ENCODE measurements at places on chromosomes 3 and 15.

GRCh38 chr3:129822679-129823078, 70.8 kb downstream of the TMCC1 start:
- no peak for DNase-seq

DNA sequence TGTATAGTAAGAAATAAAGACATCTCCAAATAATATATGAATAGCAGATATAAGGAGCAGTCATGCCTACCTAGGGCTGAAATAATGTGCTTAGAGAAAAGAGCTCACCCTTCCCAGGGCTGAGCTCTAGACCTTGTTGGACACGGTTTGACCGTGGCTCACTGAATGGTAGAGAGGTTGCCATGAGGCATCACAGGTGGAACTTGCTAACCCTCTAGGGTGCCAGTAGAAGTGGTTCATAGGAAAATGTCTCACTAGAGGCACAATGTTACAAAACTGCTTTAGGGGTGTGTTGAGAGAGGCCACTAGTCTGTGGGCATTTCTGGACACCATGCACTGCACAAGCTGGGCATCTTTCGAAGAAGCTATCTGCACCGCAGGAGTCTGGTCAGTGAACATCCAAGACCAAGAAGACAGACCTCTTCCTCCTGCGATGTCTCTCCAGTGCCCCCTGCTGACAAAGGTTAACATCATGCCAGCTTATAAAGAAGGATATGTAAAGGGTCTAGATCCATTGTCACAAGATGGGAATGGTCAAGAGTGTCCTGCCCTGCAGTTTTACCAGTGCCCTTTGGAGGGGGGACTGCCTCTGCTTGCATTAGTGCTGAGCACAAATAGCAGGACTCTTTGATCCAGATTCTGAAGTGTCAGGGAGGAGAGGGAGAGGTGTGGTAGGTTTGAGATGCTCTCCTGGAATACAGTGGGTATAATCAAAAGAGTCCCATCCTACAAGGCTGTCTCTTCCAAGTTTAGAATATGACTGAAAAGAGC, 266.8 kb downstream of the ZNF385D start:
- no peak for DNase-seq

GRCh38 chr15:84598250-84598649, 2.6 kb upstream of the ZSCAN2 start:
- DNase-seq: no peak

DNA sequence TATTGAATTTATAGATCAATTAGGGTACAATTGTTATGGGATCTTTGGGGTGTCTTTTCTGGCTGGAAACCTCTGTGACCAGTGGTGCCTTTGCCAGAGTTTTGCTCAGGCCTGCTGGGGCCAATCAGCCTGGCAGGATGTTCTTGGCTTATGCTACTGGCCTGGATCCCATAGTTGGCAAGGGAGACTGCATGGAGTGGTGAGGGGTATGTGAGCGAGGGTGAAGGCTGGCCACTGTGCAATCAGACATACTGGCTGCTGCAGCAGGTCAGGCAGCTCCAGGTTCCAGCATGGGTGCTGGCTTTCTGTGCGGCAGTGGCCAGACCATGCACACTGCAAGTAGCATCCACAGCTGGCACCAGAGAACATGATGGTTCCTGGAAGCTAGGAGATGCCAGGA, 1053.2 kb upstream of the GBE1 start:
- no peak for DNase-seq

- no peak for DNase-seq
These were observed 18.5 kb upstream of the RPL32 start for GRCh38 chr3:12859840-12860239.

DNA sequence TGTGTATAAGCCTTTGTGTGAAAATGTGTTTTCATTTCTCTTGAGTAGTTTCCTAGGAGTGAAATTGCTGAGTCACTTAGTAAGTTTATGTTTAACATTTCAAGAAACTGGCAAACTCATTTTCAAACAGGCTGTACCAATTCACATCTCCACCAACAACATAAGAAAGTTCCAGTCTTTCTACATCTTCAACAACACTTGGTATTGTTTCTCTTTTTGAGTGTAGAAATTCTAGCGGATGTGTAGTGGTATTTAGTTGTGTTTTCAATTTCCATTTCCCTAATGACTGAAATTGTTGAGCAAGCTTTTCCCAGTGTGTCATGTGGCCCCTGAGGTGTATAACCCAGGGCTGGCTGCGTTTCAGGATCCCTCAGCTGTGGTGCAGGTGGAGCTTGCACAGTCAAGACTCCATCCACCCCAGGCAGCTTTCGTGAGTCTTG, 258.5 kb downstream of the PDCD6IP start:
- DNase-seq: no peak

- no peak for DNase-seq
These were observed 120.9 kb downstream of the NEDD4 start for GRCh38 chr15:55872471-55872870.

- DNase-seq: no peak
These were observed 9.0 kb downstream of the NIPA1 start for GRCh38 chr15:22795206-22796063.

DNA sequence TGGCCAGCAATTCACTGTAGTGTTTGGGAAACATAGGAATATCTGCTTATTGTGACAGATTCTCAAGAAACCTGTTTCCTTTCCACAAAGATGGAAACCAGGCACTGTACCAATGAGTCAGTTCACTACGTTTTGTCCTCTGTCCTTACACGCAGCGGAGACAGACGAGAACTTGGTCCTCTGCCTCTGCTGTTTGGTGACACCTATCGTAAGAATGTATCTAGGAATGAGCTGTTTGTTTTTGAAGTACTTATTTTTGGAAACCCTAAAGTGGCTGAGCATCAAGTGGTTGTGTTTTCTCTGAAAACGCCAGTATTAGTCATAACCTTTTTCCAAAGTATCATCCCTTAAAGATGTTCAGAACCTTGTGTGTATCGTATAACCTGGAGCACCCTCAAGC, 93.0 kb downstream of the PGPEP1L start:
- no peak for DNase-seq

DNA sequence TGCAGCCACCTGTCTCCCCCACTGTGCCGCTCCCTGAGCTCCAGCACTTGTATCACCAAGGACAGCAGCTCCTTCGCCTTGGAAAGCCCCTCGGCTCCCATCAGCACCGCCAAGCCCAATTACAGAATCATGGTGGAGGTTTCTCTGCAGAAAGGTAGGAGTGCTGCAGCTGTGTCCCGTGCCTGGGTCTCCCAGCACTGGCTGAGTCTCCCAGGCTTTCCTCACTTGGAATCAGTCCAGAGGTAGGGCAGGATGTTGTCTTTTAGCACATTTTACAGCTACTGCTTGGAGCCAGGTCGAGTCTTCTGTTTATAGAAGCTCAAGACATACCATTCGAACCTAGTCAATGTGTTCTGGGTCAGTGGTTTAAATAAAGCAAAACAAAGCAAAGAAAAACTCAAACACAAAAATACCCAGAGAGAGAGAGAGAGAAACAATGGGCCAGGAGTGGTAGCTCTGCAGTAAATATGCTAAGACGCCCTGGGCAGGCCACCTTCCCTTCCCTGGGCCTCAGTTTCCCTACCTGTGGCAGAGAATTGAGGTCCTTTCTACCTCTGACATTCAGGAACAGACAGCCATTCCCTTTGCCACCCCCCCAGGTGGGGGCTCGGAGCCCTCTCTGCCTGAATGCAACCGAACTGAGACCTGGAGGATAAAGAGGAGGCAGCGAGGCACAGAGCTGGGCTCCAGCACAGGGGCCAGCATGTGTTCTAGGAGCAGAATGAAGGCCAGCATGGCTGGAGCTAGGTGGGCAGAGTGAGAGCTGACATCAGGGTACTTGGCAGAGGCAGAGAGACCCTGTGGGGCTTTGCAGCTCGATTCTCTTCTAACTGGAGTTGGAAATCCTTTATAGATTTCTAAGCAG, 44.1 kb downstream of the STARD5 start:
- DNase-seq: no peak

DNA sequence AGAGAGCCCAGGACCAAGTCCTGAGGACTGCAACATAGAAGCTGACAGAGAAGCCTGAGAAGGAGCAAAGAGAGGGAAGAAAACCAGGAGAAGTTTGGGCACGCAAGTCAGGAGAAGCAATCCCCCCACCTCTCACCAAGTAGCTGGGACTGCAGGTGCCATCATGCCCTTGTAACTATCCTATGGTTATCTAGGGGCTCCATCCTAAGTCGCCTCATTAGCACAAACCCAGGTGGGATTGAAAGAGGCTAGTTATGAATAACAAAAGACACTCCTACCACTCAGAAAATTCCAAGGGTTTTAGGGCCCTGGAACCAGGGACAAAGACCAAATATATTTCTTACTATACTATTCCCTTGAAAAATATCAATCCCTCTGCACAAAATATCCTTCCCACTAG, 53.5 kb downstream of the CCR4 start:
- DNase-seq: no peak

DNA sequence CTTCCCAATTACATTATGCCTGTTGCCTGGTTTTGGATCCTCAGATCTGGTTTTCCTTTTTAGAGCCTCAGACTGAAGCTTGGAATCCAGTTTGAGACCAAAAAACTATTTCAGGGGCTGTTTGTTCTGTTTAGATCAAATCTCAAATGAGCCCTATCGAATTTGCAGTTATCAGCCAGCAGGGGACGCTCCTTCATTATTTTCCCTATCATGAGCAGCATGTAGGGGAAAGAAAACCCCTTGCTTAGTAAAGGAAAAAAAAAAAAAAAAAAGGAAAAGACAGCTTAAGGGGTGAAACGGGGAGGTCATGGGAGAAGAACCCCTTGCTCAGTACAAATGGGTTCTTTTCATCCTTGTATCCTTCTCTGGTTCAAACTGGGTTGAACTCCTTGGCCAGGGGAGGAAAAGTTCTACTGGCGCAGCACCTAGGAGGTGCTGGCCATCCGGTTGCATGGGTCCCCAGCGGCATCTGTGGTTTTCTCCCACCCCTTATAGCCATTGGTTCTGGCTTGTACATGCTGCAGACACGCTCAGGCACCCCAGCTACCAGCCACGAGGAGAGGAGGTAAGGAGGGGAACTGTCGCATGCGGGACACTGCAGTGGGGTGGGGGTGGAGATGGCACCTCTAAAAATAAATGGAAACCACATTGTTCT, 1375.1 kb upstream of the ALCAM start:
- DNase-seq: no peak

DNA sequence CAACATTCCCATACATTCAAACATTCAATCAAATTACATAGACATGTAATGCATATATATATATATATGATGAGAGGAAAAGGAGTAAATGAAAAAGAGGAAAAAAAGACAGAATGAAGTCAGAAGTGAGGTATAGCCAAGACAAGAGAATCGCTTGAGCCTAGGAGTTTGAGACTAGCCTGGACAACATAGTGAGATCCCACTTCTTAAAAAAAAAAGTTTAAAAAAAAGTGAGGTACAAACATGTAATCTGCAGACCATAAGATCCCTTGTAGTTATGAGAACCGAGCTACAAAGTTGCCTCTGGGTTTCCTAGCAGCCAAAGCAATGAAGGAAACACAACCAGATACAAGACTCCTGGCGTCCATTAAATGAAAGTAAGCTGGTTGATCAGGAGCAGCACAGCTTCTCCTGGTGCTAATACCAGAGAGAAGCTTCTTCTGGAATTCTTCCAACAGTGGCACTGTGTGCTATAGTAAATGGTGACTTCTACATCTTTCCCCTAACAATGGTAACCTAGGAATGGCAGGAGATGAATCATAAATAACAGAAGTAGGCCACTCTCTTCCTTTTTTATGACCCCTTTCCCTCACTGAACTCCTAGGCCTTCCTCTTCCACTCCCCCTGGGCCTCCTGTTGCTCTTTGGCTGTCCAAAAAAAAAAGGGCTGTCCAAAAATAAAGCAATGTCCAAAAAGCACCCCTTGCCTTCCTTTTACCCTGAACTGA, 3.5 kb downstream of the KCNMB3 start:
- no peak for DNase-seq

DNA sequence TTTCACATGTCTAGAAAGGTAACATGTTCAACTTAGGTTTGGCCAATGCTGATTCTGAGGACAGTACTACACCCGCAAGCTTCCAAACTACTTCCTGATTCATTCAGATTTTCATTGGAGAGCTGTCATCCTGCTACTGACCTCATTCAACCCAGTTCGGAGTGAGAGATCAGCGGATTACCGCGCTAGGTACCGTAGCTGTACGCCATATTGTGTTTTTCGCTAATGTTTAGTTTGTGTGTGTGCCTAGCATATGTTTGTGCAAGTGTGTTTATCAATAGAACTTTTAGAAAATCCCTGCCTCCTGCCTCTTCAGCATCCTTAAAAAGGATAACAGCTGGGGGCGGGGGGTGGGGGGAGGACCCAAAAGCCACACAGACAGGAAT, 1.1 kb downstream of the ZBTB20 start:
- DNase-seq: peak; percentile 37

GRCh38 chr3:22141769-22142168, 390.8 kb upstream of the ZNF385D start:
- DNase-seq: no peak

- no peak for DNase-seq
These were observed 708 bp downstream of the SEC22A start for GRCh38 chr3:123202451-123202850.

GRCh38 chr3:142604940-142605339, 8.7 kb downstream of the PLS1 start:
- DNase-seq: no peak

- no peak for DNase-seq
These were observed 302.0 kb downstream of the EDEM1 start for GRCh38 chr3:5489536-5489935.
